Activated CD8-positive, alpha-beta T cell treated with anti-CD3 and anti-CD28 coated beads for 36 hours (primary cell): ENCODE measurements at places on chromosomes 6 and 20.

DNA sequence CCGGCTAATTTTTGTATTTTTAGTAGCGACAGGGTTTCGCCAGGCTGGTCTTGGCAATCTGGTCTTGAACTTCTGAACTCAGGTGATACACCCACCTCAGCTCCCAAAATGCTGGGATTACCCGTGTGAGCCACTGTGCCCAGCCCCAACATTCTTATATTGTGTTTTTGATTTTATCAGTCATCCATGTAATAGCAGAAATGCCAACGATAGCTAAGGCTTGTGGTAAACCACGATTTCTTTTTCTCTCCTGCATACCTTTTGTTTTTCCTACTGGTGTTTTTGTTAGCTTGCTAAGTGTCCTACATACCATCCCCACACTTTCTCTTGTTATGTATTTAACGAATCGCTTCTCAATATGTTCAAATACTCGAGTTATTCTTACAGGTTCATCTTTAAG lies 12.1 kb downstream of the PHACTR2 start:
- DNase-seq: no peak

- no peak for DNase-seq
These were observed 98.1 kb upstream of the KCNK16 start for GRCh38 chr6:39420300-39421265.

DNA sequence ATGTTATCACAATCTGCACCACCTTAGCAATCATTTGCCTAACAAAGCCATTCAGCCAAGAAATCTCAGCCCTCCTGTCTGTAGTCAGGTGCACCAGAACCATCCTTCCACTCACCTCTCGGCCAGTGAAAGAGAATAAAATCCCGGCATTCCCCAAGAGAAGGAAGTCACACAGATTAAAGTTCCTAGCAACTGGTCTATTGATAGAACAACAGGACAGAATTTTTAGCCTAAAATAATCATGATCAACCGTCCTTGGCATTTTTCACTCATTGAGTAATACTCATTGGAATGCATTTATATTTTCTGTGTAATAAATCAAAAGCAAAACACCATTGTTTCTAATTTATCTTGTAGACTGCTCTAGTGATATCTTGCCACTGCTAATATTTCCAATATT lies 85.7 kb upstream of the CDH4 start:
- DNase-seq: no peak

DNA sequence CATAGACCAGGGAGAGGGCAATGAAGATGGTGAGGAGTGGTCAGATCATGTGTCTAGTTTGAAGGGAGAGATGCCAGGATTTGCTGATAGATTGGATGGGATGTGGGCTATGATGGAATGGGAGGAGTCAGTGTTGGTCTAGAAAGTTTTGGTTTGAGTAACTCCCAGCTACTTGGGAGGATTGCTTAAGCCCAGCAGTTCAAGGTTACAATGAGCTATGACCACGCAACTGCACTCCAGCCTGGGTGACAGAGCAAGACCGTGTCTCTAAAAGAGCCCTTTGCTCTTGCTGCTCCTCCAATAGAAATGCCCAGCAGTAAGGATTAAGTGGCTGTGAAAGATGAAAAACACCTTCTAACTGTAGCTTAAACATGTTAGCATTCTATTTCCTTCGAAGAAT lies 18.2 kb upstream of the LAMP5 start:
- DNase-seq: no peak

DNA sequence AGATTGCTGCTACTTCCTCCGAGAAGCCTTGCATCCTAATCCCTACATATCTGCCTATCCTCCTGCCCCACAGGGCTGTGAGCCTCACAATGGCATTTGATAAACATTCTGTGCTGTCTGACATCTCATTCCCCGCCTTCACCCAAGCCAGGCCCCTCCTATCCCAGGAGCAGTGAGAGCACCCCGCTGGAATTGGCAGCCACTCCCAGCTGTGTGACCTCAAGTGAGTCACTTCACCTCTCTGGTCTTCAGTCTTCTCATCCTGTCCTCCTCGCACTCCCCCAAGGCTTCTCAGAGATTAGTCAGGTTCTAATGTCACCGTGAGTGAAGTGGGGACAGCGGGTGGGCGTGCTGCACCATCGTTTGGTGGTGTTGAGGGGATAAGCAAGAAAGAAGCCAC lies 81.7 kb downstream of the CDH22 start:
- peak; percentile 11 for DNase-seq

- peak; percentile 50 for DNase-seq
These were observed 6.7 kb downstream of the MTCH1 start for GRCh38 chr6:36979347-36979742.
